ENCODE measurements at places on chromosomes 5 and 9.

DNA sequence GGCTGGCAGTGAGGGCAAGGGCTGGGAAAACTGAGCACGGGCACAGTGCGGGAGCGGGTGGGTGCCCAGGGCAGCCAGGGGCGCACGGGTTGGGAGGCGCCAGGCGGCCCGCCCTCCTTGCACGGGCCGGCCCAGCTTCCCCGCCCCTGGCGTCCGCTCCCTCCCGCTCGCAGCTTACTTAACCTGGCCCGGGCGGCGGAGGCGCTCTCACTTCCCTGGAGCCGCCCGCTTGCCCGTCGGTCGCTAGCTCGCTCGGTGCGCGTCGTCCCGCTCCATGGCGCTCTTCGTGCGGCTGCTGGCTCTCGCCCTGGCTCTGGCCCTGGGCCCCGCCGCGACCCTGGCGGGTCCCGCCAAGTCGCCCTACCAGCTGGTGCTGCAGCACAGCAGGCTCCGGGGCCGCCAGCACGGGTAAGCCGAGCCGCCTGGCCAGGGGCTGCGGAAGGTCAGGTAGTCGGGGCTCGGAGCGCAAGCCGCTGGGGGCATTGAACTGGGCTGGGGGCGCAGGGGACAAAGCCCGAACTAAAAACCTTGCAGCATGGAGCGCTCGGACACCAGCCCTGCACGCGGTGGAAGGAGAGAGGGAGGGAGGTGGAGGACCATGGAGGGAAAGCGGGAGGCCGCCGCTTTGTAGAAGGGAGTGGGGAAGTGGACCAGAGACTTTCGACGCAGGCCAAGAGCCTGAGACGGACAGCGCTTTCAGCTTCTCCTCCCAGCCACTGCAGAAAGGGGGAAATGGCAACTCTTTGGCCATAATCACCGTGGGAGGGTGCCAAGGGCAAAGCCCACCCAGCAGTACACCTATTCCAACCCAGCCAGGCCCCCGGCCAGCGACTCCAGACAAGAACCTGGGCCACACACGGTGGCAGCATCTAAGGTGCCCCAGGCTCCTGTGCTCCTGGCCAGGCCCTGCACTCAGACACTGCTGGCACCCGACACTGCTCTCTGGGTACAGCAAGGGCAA lies at the start of gene TGFBI:
Gene TGFBI (plus strand): TSS at position 207 of the 961 bp plus-strand sequence. CDS start 68 bp downstream, at position 275.
- DNase-seq = peak; percentile 72

- DNase-seq = no peak
Observed at GRCh38 chr5:43038496-43038989, 1.6 kb downstream of the ANXA2R start.

GRCh38 chr5:115375893-115376292 lies 79.4 kb upstream of the CCDC112 start:
- peak; percentile 25 for DNase-seq

GRCh38 chr9:137127301-137128157 lies 11.4 kb upstream of the GRIN1 start:
- DNase-seq = no peak

- DNase-seq = no peak
Observed at GRCh38 chr9:98214811-98215210, 22.4 kb upstream of the CORO2A start.

GRCh38 chr5:158525663-158526062 lies 574.1 kb downstream of the EBF1 start:
- no peak for DNase-seq

GRCh38 chr5:131109540-131110255 lies 55.4 kb downstream of the HINT1 start:
- DNase-seq = peak; percentile 45

- DNase-seq = no peak
Observed at GRCh38 chr5:19739671-19740070, 248.3 kb downstream of the CDH18 start.

GRCh38 chr9:105244734-105245028 lies 230 bp downstream of the SLC44A1 start:
- DNase-seq = no peak

DNA sequence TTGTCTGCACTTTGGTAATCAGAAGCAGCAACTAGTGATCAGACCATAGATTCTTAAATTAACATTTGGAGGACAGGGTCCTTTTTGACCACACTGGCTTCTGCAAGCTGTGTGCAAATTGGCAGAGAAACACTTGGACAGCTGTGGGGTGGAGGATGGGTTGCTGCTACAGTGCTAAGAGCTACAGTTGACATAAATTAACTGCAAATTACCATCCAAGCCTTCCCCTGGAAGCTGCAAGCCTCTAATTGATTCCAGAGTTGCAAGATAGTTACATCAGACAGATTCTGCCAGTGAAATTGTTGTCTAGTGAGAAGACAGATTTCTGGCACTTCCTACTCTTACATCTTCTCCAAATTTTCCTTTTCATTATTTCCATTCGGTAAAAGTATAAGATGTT lies 517.7 kb downstream of the DIRAS2 start:
- DNase-seq = no peak

DNA sequence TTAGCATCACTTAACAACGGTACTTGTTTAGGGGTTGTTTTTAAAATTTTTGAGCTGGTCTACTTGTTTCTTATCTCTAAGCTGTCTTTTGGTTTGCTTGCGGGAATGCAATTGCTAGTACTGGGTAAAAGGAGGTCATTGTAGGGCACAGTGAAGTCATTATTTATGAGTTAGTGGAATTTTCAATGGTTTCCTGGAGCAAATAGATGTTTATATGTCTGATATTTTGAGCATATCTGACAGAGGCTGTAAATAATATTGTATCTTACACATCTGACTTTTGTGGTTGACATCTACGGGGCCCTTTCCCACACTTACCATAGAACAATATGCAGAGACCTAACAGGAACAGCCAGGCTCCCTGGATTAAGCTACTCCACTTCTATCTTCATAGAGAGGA lies 90.4 kb upstream of the IL6ST start:
- DNase-seq = no peak

DNA sequence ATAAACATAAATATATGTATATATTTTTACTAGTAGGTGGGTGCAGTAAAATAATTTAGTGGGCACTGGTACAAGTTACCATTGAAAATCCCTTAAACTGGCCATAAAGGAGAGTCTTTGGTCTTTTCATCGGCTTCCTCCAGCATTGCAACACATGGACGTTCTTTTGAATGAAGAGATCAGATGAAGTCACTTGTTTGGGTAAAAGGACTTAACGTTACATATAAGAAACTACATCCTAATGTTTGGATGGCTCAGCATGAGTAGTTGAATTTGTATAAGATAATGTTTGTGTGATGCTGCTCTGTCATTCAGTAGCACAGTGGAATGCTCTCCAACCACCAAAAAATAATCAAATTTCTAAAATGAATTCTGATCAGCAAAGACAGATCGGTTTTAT lies 31.6 kb downstream of the AFAP1L1 start:
- DNase-seq = peak; percentile 12

DNA sequence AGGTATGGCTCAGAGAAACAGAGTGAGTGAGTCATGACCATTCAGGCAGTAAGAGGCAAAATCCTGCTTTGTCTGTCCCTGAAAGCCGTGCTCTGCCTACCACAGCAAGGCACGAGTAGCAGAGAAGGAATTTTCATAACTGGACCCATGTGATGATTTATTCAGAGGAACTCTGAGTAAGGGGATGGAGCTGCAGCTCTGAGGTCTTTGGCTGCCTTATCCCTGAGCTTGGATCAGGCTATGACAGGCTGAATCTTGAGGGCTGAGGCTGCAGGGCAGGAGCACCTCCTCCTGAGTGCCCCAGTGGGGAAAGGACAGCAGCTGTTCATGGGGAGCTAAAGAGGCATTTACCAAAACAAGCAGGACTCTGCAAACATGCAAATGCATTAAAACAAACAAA lies 183.4 kb downstream of the PAPPA start:
- DNase-seq = peak; percentile 45

DNA sequence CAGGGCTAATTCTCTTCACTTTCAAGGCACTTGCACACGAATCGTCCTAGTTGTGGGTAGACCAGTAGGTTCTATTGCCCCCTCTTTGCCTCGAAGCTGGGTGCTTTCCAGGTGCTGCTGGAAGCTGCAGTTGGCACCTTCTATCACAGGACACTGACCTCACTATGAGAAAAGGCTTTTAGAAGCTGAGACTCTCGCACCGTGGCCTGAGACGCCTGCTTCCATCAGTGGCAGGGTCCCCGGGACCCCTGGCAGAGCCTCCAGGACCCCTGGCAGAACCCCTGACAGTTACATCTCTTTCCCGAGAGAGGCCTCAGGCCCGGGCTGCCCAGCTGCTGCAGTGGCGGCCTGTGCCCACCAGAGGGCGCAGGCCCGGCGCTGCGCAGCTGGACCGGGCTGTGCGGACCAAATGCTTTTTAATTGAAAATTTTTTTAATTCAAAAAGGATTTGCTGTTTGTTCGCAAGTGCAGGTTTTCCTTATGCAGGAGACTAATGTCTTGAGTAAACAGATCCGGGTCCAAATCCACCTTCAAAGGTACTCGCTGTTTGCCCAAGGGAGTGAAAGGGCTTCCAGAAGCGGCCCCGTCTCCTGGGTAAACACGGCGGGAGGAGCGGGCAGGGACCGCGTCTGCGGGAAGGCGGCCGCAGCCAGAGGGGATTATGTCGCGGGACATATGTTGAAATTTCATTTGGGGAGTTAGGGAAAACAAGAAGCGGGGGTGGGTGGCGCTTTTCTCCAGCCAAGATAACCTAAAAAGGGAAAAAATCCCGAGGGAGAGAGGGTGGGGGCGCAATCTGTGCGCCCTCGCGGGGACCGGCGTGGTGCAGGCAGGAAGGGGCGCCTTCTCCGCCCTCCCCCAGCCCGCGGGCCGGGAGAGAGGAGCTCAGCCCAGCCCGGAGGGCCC lies 114.5 kb upstream of the LMX1B start:
- DNase-seq = peak; percentile 8

DNA sequence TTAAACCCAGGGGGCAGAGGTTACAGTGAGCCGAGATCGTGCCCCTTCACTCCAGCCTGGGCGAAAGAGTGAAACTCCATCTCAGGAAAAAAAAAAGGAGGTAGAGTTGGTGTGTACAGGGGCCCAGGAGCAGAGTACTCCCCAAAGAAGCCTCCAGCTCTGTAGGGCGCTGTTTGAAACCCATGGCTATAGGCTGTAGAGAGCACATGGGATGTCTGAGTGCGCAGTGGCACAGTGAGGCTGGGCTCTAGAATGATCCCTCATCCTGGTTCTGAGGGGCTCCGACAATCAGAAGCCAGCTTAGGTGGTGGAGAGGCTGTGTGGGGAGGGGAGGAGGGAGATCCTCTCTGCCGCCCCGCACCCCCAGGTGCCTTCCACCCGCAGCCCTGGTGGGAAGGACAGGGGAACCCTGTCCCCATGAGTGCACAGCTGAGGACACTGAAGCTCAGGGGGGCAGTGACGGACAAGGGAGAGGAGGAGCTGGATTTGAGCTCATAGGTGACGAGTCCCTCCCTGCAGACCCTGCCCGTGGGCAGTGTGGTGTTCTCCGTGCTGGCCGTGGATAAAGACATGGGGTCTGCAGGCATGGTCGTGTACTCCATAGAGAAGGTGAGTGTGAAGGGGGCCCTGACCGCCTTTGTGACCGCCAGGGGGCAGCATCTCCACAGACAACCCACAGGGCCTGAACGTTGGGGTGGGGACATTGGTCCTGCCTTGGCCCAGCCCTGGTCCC lies 24.6 kb downstream of the CDHR2 start:
- DNase-seq = peak; percentile 17

DNA sequence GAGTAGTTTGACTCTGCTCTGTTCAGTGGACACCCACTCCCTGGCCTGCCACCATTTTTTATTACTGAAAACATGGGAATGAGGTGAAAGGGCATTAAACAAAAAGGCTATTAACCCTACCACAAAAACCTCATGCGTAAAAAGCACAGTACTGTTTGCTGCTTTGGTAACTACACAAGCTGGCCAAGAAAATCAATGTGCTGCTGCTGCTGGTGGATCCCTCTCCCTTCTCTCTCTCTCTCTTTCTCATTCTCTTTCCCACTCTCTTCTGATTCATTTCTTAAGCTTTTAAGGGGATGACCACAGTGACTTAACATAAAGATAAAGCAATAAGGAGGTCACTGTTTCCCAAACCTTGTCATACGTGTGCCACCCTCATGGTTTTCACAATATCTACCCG lies 183.2 kb upstream of the TBC1D2 start:
- DNase-seq = no peak

DNA sequence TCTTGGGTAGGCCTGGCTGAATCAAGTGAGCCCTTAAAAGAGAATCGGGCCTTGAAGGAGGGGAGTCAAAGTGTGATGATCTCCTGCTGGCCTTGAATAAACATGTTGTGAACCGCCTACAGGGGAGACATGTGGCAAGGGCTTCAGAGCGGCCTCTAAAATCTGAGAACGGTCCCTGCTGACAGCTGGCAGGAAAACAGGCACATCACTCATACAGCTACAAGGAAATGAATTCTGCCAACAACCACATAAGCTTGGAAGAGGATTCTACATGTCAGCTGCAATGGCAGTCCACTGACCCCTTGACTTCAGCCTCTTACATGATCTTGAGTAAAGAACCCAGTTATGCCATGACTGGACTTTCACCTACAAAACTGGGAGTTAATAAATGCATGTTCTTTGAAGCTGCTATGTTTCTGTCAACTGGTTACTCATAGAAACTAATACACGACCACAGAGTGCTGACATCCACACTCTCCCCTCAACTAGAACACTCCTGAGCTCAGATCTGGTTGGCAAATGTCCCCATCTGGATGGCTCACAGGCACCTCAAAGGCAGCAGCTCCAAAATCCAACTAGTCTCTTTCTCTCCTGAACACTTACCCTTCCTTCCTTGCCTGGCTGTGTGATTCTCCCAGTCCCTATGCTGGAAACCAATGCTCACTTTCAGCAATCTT lies 333.1 kb downstream of the ASTN2 start:
- no peak for DNase-seq

- DNase-seq = no peak
Observed at GRCh38 chr9:1042466-1042865, 7.7 kb upstream of the DMRT2 start.

GRCh38 chr5:171666815-171667214 lies 118.8 kb upstream of the SMIM23 start:
- no peak for DNase-seq

- DNase-seq = no peak
Observed at GRCh38 chr5:160926428-160926827, 74.4 kb upstream of the ATP10B start.

DNA sequence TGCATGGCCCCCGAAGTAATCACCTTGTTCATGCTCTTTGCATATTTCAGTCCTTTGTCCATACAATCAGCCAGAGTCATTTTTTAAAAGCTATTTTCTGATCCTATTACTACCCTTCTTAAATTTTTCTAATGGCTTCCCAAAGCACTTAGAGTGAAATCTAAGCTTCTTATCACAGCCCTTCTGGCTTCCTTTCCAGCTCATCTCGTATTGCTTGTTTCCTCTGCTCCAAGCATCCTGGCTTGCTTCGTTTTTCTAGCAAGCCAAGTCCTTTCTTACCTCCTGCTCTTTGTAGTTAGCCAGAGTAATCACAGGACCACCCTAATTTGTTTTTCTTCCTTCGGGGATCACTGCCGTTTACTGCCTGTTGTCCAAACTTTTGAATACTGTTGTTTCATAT lies 453.3 kb downstream of the KIF4B start:
- DNase-seq = no peak

All from HCEC 1CT (cell line).